ENCODE measurements at places on chromosomes 6 and 20.

DNA sequence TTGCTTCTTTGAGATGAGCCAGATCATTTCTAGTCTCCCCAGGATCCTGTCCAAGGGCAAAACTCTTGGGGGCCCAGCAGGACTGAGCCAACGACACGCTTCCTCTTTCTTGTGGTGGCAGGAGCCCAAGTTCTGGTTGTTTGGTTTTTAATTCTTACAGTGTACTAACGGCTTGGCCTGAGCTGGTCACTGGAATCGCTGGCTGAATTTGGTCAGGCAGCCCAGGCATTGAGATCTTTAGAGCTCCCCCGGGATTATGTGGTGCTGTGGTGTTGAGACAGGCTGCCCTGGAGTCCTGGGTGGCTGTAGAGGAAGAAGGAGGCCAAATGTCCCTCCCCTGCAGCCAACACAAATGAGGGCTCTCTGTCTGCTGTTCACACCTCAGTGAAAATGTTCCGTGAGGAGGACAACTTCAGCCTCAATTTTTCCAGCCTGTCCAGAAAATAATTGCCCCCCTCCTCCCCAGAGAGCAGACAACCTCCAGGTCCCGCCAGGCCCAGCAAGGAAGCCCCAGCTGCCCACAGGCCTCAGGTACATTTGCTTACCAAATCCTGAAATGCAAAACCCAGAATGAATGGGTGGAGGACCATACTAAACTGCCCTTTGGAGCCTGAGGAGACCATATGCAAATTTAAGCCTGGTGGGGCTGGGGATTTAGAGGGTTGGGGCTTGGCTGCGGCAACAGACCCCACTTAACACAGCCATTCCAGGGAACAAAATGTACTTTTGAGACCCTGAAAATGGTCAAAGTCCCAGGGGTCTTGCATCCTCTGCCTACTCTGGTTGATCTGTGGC, 23.6 kb downstream of the BNIP5 start:
- DNase-seq = no peak

DNA sequence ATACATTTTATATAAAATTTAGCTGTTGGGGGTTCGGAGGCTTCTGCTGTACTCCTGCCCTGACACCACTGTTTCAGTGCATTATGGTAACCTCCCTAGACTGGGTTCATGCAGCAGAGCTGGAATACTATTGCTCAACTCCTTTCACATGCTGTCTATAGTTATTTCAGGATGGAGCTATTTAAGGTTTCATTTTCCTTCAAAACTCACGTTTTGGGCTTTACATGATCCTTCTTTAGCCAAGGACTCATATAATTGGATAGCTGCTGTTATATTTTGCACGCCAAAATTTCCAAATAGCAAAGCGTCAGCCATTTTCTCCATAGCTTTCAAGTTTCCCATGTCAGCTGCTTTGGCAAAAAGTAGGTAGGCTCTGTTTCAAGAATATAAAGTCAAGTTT, 76.8 kb downstream of the SEL1L2 start:
- DNase-seq = no peak

DNA sequence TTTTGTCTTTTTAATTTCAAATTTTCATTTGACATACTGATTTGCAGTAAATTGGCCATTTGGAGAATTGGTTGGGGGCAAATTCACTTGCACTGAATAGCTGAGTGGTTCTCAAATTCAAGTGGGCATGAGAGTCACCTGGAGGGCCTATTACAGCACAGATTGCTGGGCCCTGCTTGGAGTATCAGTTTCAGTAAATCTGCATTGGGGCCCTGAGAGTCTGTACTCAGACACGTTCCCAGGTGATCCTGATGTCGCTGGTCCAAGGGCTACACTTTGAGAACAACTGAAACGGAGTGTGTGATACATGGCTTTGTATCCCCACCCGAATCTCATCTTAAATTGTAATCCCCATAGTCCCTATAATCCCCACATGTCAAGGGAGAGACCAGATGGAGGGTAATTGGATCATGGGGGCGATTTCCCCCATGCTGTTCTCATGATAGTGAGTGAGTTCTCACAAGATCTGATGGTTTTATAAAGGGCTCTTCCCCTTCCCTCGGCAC, 115.9 kb downstream of the KLHL32 start:
- no peak for DNase-seq

DNA sequence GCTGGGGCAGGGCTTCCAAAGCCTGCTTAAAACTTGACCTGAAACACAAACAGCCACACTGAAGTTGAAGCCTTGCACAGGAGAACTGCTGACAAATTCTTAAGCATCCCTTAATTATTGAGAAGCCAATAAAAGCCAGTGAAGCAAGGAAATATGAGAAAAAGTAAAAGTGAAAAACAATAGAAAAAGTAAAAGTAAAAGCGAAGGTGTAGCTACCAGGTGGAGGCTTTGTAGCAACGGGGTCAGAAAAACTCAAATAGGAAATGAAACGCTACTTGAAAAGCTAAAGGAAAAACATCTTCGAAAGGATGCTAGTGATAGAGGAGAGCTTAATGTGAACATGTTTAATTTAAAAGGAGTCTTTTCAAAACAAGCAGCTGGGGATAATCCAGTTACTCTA, 97.4 kb downstream of the IRF4 start:
- DNase-seq = no peak
